ENCODE measurements at places on chromosomes 12 and 14.

DNA sequence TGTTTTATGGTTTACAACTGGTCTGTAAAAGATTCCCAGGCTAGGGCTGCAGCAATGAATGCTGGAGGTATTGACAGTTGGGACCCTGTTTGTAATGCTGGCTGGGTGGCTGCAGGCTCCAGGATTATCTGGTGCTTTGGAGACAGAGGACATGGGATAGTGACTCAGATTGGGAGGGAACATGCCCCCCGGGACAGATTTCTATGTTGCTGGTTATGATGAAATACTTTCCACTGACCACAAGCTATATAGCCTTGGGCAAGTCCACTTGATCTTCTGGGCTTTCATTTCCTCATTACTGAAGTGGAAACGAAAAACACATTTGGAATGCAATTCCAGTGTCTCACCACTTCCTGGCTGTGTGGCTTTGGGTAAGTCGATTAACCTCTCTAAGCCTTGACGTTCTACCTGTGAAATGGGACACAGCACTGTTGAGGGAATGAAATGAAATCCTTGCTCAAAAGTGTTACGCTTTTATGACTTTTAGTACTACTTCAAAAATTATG, 6.3 kb upstream of the TPCN1 start:
- DNase-seq = peak; percentile 41

DNA sequence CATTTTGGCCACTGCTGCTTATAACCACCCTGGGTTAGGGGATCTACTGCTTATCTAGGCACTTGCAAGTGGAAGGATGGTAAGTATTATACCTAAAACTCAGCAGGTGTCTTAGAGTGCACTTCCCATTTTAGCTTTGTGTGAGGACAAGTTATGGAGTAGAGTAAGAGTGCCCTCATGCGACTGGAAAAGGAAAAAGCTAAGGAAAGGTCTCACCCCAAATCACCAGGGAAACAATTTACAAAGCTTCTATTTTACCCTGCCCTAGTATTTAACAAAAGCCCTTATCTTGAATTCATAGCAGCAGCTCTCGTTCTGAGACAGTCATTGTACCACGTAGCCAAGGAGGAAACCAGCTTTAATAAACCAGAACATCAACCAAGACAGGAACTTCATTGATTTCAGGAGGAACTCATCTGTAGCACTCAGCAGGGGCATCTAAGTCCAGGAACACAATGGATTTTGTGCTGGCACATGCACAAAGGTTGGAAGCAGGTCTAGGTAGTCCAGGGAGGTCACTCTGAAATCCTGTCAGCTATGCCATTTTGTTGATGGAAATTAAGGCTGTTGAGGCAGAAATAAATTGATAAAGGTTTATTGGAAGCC, 2.9 kb downstream of the RDH12 start:
- DNase-seq = no peak

DNA sequence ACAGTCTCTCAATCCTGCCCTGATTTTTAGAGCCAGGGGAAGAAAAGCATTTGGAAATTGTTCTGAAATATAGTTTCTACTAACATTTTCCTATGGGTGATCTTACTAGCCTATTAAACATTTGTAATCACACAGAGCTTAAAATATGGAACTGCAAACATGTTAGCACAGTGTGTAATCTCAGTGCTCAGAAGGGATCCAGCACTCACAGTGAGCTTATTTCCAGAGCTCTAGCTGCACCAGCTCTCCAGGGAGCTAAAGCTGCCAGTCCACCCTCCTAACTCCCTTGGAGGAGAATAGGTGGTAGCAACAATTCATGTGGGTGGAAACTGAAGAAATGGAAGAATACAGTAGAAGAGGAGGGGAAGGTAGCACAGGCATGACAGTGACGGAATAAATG, 64.9 kb upstream of the SYT1 start:
- DNase-seq = no peak

- DNase-seq = no peak
Observed at GRCh38 chr12:30437044-30437443, 258.6 kb downstream of the IPO8 start.

GRCh38 chr14:105478398-105479251, 4.0 kb downstream of the CRIP2 start:
- DNase-seq = peak; percentile 38

GRCh38 chr14:20775043-20775442, 6.0 kb upstream of the RNASE6 start:
- DNase-seq = no peak

- no peak for DNase-seq
Observed at GRCh38 chr14:80346395-80346794, 135.1 kb upstream of the DIO2 start.

DNA sequence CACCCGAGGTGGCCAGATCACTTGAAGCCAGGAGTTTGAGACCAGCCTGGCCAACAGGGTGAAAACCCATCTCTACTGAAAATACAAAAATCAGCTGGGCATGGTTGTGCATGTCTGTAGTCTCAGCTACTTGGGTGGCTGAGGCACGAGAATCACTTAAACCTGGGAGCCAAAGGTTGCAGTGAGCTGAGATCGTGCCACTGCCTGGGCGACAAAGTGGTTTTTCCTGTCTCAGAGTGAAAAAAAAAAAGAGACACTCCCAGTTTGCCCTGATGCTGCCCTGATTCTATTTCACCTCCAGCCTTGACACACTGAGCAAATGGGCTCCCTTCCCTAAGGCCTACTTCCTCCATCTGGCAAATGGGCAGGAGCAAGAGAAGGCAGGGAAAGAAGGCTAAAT, 28.5 kb upstream of the PLEK2 start:
- DNase-seq = no peak

- DNase-seq = no peak
Observed at GRCh38 chr12:91990525-91990924, 155.1 kb downstream of the BTG1 start.

DNA sequence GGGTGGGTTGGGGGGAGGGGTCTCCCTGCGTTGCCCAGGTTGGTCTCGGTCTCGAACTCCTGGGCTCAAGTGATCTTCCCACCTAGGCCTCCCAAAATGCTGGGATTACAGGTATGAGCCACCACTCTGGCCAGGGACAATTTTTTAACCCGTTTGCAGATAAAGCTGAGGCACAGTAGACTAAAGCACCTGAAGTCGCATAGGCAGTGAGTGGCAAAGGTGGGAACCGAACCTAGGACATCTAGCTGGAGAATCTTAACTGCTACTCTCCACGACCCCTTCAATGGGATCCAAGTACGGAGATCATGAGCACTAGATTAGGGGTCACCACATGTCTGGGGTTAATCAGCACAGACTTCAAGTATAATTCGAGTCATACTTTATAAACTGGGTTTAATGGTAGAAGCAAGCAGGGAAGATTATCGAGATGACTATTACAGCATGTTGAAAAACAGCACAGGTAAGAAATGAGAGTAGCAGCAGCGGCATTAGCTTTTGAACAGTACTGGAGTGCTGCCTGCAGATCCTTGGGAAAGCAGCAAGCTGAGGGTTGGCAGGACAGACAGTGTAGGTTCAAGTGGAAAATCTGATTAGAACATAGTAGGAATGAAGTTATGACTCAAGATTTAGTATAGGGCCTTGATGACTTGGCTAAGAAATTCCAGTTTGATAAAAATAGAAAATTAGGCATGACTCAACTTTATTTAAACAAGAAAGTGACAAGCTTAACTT, 23.9 kb downstream of the NID2 start:
- DNase-seq = peak; percentile 43

DNA sequence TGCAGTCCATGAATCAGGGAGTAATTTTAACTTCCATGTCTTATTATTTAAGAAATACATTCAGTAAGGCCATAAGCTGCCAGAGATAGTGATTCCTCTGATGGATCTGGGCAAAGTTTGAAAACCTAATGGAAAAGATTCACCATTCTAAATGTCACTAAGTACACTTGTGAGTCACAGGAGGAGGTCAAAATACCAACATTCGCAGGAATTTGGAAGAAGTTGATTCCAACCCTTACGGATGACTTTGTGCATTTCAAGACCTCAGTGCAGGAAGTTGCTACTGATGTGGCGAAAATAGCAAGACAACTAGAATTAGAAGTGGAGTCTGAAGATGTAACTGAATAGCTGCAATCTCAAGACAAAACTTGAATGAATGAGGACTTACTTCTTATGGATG, 69.8 kb downstream of the OSBPL8 start:
- DNase-seq = no peak

DNA sequence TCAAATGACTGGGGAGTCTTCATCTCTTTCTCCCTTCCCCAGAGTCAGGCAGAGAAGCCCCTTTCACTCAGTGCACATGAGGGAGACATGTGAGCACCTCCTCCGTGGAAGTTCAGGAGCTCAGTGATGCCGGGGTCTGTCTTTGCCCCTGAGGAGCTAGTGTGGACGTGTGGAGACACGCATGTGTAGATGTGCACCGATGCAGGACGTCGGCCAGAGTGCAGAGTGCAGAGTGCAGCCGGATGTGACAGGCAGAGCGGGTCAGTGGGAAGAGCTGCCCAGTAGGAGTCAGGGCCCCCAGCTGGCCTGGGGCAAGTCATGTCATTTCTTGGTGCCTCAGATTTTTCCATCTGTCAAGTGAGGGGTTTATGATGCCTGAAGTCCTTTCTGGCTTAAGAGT, 20.7 kb downstream of the TSPAN9 start:
- no peak for DNase-seq

DNA sequence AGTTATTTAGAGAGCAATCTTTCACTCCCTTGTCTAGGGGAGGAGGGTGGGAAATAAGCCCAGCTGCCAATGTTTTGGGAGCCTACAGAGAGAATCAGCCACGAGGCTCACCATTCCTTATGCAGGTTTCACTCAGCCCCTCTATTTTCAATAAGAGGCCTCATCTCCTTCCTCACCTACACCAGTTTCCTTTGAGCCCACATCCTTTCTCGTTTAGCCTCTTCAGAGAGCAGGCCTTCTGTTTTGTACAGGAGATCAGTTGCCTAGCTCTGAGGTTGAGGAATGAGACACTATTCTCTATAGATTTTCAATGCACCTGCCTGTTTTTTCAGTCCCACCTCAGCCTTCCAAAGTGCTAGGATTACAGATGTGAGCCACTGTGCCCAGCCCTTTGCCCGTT, 17.9 kb downstream of the SNAPC1 start:
- DNase-seq = no peak

- no peak for DNase-seq
Observed at GRCh38 chr14:45211295-45211694, 41.7 kb downstream of the MIS18BP1 start.

DNA sequence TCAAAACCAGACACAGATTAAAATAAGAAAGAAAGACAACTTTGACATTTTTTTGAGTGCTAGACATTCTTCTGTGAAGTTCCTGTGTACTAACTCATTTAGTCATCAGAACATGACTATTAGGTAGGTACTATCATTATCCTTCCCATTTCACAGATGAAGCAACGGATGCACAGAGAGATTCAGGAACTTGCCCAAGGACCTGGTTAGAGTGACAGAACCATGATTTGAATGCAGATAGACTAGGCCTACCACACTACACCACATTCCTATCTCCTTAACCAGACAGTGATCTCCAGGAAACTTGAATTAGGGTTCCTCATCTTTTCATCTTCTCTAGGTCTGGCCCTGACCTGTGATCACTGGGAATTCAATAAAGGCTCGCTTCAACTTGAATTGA, 54.4 kb upstream of the MED13L start:
- no peak for DNase-seq

DNA sequence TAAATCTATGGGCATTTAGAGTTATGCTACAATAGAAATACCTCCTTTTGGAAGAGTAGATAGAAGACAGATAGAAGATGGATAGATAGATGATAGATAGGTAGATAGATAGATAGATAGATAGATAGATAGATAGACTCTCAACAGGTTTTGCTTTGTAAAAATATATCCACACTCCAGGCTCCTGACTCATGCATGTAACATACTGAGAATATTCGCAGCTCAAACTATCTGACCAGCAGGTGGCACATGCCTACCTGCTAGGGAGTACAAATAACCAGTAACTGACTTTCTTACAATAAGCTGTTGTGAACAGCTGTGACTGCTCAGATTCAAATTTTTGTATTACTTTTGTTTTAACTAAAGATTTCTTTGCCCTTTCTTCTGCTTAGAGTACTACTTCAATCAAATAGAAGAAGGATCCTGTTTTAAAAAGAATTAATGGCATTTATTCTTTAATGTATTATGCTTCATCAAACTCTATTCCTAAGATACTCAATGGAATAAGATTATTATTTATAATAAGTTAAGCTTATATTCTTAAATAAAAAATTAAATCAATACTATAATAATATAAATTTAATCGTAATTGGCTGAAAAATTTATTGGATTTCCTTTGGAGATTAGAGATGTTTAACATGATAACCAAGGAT, 15.8 kb upstream of the CPNE8 start:
- no peak for DNase-seq

DNA sequence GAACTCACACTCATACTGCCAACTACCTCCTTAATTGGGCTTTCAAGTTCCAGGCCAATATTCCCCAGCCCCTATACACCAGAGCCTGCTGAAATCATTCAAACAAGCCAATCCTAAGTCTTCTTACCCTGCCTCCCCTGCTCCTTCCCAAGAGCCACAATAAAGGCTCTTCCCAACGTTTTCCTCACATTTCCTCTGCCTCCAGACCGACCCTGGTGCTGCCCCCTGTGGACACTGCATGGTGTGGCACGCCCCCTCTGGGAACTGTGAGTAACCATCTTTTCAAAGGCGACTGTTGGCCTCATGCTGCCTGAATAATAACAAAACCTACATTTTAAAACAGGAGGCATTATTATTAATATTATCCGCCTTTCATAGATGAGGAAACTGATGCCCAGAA, 111.6 kb upstream of the NOS1 start:
- DNase-seq = no peak

- no peak for DNase-seq
Observed at GRCh38 chr14:87351007-87351406, 642.0 kb downstream of the GALC start.

DNA sequence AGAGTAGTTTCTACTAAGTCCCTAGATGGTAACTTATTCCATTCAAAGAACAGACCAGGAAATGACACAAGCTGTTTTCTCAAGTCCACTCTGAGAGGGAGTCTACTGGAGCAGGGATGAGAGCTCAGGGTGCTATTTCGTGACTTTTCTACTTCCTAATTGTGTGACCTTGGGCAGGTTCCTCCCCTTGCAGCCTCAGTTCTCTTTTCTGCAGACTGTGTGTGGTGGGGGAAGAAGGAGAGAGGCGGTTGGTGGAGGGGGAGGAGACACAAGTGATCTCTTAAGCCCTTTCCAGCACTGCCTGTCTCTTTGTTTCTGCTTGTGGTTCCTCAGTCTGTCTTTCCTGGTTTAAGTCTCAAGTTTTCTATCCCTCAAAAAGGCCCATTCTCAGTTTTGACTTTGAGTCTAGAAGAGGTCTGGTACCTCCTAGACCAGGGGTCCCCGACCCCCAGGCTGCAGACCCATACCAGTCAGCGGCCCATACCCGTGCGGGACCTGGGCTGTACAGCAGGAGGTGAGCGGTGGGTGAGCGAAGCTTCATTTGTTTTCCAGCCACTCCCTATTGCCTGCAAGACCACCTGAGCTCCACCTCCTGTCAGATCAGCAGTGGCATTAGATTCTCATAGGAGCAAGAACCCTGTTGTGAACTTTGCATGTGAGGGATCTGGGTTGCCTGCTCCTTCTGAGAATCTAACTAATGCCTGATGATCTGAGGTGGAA, 10.7 kb downstream of the FGF6 start:
- DNase-seq = no peak

- DNase-seq = no peak
Observed at GRCh38 chr14:38808734-38809455, 294.1 kb downstream of the SEC23A start.

- DNase-seq = no peak
Observed at GRCh38 chr14:57486767-57487379, 6.8 kb downstream of the CCDC198 start.

Measured in right hindlimb (tissue), 1 donor.